ENCODE measurements at places on chromosomes 5 and 9. TPM values are rescaled to one million over a fixed set of nuclear protein-coding genes. Genes with fewer than 3 reads are reported as not detected.

OTULINL gene
- 0.62 TPM for polyA plus RNA-seq

FBXO10 gene
- 12.8 TPM for polyA plus RNA-seq

AGTPBP1 gene
- 3.8 TPM for polyA plus RNA-seq

- H3K36me3 ChIP-seq: no peaks in the 10 kb centered on the region
- H3K27me3 ChIP-seq: no peaks in the 10 kb centered on the region
- H3K4me1 ChIP-seq: peaks cover 3% of the 10 kb centered on the region
- DNase-seq: no peak
These were observed 85.0 kb downstream of the FSTL4 start for GRCh38 chr5:133527311-133527710.

DNA sequence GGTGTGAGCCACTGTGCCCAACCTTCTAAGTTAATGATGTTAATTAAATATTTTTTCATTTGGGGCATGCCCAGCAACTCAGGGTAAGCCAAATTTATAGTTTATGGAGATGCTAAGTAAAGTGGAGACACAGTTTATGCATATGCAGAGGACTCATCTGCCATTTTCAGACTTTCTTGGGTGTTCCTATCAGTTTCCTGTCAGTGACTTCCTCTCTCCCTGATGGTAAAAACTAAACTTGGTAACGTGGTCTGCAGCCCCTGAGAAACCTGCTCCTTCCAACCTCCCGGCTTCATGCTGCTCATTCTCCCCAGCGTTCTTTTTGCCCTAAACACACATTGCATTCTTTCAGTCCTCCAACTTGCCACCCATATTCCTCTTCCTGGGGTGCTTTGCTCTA lies 48.4 kb upstream of the TUT7 start:
- H3K4me1 ChIP-seq: no peaks in the 10 kb centered on the region
- no peak overlapping the region for H3K27ac ChIP-seq
- H3K27me3 ChIP-seq: no peaks in the 10 kb centered on the region
- H3K4me3 ChIP-seq: no peak overlapping the region
- DNase-seq: no peak

DNA sequence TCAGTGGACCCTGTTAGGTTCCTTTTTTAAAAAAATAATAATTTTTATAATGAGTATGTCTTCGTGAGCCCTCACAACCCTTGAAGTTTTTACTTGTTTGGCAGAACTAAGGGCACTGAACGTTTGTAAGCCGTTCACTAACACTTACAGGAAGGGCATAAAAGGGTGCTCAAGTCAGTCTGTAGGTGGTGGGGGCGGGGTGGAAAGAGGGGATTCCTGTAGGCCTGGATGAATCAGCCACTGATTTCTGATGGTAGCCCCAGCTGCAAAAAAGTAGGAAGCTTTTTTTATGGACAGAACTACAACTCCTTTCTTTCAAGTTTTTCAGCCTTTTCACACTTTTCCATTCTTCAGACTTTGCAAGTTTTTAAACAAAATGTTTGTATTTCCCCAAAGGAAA lies 35.8 kb downstream of the PIK3R1 start:
- no peak overlapping the region for H3K4me3 ChIP-seq
- no peak overlapping the region for H3K27ac ChIP-seq
- no peak for DNase-seq
- H3K27me3 ChIP-seq: no peaks in the 10 kb centered on the region
- H3K36me3 ChIP-seq: no peaks in the 10 kb centered on the region

DNA sequence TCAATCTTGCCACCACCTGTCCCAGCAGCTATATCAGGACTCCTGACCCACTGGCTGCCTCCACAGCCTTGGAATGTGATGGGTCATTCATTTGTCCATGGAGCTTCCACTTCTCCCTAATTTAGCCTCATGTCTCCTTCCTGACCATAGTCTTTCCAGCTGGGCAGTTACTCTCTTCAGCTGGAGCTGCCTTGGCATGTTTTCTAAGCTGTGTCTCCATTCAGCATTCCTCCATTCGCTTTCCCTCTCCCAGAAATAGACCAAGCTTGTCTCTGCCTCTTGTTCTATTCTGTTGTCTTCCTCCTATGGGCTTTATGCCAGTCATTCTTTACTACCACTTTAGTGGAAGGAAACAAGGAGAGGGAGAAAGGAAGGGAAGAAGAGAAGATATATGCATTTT lies 5.3 kb upstream of the CTXN3 start:
- DNase-seq: no peak
- no peak overlapping the region for H3K4me3 ChIP-seq
- H3K27me3 ChIP-seq: peaks cover 5% of the 10 kb centered on the region
- no peak overlapping the region for H3K27ac ChIP-seq
- H3K36me3 ChIP-seq: no peaks in the 10 kb centered on the region

NDUFS6 gene
- polyA plus RNA-seq: 316 TPM

GRCh38 chr9:109880276-109881169 lies 100.5 kb downstream of the PALM2AKAP2 start:
- H3K27me3 ChIP-seq: no peaks in the 10 kb centered on the region
- H3K4me1 ChIP-seq: no peaks in the 10 kb centered on the region
- H3K4me3 ChIP-seq: no peak overlapping the region
- no peaks in the 10 kb centered on the region for H3K36me3 ChIP-seq

DNA sequence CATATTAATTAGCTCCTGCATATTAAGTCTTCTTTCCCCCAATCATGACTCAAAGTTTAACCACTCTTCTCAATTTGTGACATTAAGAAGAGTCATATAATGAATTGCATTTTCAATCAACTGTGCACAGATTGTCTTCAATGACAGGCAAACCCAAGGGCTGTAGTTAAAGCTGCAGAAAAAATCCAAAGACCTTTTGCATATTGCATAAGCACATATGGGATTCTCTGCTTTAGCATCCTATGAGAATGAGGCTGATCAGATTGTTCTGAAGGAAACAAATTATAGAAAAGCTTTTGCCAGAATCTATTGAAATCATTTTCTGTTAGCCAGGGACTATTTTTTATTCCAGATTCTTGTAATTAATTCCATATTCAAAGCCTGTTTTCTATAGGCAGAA lies 112.3 kb downstream of the FAM170A start:
- no peak for DNase-seq
- no peaks in the 10 kb centered on the region for H3K27me3 ChIP-seq
- no peak overlapping the region for H3K4me3 ChIP-seq
- no peak overlapping the region for H3K27ac ChIP-seq

GRCh38 chr5:43523662-43524072 lies 8.7 kb upstream of the C5orf34 start:
- H3K4me1 ChIP-seq: peaks cover 17% of the 10 kb centered on the region
- DNase-seq: peak; percentile 74
- H3K36me3 ChIP-seq: peaks cover 32% of the 10 kb centered on the region
- no peaks in the 10 kb centered on the region for H3K27me3 ChIP-seq

DCTN4 gene
- polyA plus RNA-seq: 22.8 TPM

- no peak overlapping the region for H3K4me3 ChIP-seq
- no peaks in the 10 kb centered on the region for H3K36me3 ChIP-seq
- no peaks in the 10 kb centered on the region for H3K4me1 ChIP-seq
- no peaks in the 10 kb centered on the region for H3K27me3 ChIP-seq
- DNase-seq: no peak
These were observed 176.4 kb upstream of the ANKRD55 start for GRCh38 chr5:56409331-56410190.

GRCh38 chr9:104319198-104319597 lies 184.9 kb upstream of the OR13F1 start:
- H3K27ac ChIP-seq: no peak overlapping the region
- H3K36me3 ChIP-seq: no peaks in the 10 kb centered on the region

STX17 gene
- polyA plus RNA-seq: 6.1 TPM

DNA sequence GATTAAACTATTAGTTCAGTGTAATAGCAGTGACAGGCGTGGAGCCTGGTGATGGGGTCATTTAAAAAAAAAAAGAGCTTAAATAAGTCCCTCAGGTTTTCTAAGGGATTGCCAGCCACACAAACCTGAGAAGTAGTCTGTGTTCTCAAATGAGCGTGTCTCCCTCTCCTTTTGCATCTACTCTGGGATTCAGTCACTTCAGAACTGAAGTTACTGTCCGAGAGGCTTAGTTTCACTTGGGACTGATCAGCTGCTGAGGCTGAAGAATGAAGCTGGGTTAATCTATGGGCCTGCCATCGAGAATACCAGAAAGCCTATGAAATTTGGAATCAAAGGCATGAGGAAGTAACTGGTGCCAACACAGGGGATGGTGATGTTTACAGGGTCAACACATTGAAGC lies 310.1 kb downstream of the ADAMTS6 start:
- no peaks in the 10 kb centered on the region for H3K27me3 ChIP-seq
- H3K4me1 ChIP-seq: no peaks in the 10 kb centered on the region
- no peak for DNase-seq

PLPP7 gene
- polyA plus RNA-seq: 8.6 TPM

- no peaks in the 10 kb centered on the region for H3K4me1 ChIP-seq
- no peaks in the 10 kb centered on the region for H3K36me3 ChIP-seq
- DNase-seq: peak; percentile 59
- H3K27ac ChIP-seq: peak overlapping the region; percentile 40
These were observed 222.4 kb downstream of the TSSK1B start for GRCh38 chr5:113212244-113212920.

DNA sequence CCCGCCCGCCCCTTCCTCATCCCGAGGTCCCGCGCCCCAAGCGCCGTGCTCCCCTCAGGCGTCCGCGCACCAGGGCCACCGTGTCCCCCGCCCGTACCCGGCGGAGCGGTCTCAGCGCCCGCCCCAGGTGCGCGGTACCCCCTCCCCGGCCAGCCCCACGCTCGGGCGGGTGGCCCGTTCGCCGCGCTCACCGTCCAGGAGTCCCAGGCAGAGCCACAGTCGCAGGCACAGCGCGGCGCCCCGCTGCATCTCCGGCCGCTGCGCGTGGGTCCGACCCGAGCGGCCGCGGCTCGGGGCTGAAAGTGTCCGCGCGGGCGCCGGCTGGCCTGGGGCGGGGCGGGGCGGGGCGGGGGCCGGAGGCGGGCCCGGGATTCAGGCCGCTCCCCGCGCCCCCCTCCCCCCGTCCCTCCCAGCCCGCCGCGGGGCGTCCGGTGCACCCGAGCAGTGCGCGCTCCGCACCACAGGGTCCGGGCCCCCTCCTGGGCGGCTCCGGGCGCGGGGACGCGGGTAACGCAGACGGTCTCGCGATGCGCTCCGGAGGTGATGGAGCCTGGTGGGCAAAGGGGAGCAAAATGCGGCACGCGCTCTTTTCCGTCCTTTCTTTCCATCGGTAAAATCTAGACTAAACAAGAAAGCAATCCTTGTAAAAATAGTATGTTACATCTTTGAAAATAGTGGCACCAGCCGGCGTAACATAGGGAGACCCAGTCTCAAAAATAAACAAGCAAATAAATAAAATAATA lies at the start of gene FLT4:
FLT4 (minus strand) TSS at position 304 of the 743 bp plus-strand sequence; CDS start at position 249, 55 bp downstream.
- peaks cover 71% of the 10 kb centered on the region for H3K27me3 ChIP-seq
- H3K4me3 ChIP-seq: 0 out of 2 replicates have a peak within 1 kb of the TSS, but pooled peaks have one; percentile 32
- no peaks in the 10 kb centered on the region for H3K36me3 ChIP-seq
- peak; percentile 54 for DNase-seq
- no peaks in the 10 kb centered on the region for H3K4me1 ChIP-seq

GRCh38 chr5:53253421-53253871 lies 143.9 kb upstream of the MOCS2 start:
- no peak for DNase-seq
- no peaks in the 10 kb centered on the region for H3K36me3 ChIP-seq
- H3K27ac ChIP-seq: no peak overlapping the region

- H3K27ac ChIP-seq: no peak overlapping the region
- H3K27me3 ChIP-seq: no peaks in the 10 kb centered on the region
- no peak for DNase-seq
- no peaks in the 10 kb centered on the region for H3K36me3 ChIP-seq
These were observed 5.9 kb upstream of the NFIL3 start for GRCh38 chr9:91429501-91429900.

IRX1 gene
- polyA plus RNA-seq: not detected

UBE2QL1 gene
- 0.84 TPM for polyA plus RNA-seq

CDH9 gene
- polyA plus RNA-seq: not detected

- no peaks in the 10 kb centered on the region for H3K4me1 ChIP-seq
- no peak overlapping the region for H3K27ac ChIP-seq
- no peaks in the 10 kb centered on the region for H3K36me3 ChIP-seq
- DNase-seq: no peak
These were observed 269.4 kb upstream of the PTGER4 start for GRCh38 chr5:40410231-40410861.

PCDHGA7 gene
- 7.8 TPM for polyA plus RNA-seq

- no peak overlapping the region for H3K4me3 ChIP-seq
- no peak for DNase-seq
- H3K27me3 ChIP-seq: no peaks in the 10 kb centered on the region
- peaks cover 61% of the 10 kb centered on the region for H3K36me3 ChIP-seq
- no peak overlapping the region for H3K27ac ChIP-seq
These were observed 60.3 kb downstream of the UBAP2 start for GRCh38 chr9:33988219-33988890.

DNA sequence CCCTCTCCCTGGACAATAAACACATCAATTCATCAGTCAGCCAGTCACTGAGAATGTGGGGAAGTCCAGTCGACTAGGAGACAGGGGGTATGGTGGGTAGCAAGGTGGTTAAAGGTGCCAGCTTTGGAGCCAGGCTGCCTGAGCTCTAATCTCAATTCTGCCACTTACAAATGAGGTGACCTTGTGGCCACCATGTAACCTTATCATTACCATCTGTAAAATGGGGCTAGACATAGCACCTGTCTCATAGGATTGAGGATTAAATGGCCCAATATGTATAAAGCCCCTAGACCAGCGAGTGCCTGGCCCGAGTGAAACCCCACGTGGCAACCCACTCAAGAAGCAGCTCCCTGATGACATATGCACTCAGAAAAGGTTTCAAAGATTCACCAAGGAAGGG lies 73.3 kb upstream of the TBC1D2 start:
- H3K27me3 ChIP-seq: no peaks in the 10 kb centered on the region
- no peak for DNase-seq
- H3K27ac ChIP-seq: no peak overlapping the region
- no peak overlapping the region for H3K4me3 ChIP-seq
